GM04503 (cell line): ENCODE measurements at places on chromosomes 1 and 21.

GRCh38 chr21:15781986-15782385, 52.2 kb downstream of the USP25 start:
- no peak for DNase-seq

DNA sequence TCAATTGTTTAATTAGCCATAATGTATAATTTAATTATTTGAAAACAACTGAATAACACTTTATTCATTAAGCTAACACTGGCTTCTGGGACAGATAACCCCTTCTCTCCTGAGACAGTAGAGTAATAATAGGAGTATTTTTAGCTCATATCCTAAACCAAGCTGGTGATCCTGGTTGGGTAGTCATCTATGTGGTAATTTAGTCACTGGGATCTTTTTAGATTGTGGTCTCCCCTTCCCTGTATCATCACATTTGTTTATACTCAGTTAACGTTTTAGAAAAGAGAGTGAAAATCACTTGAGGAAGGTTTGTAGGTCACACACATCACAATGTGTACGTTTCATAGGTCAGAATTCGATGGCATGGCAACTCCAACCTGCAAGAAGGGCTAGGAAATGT, 1356.6 kb upstream of the ADGRL2 start:
- no peak for DNase-seq

- no peak for DNase-seq
Observed at GRCh38 chr1:220325306-220325995, 53.2 kb upstream of the RAB3GAP2 start.

- no peak for DNase-seq
Observed at GRCh38 chr1:182413486-182413885, 13.0 kb upstream of the TEDDM1 start.

DNA sequence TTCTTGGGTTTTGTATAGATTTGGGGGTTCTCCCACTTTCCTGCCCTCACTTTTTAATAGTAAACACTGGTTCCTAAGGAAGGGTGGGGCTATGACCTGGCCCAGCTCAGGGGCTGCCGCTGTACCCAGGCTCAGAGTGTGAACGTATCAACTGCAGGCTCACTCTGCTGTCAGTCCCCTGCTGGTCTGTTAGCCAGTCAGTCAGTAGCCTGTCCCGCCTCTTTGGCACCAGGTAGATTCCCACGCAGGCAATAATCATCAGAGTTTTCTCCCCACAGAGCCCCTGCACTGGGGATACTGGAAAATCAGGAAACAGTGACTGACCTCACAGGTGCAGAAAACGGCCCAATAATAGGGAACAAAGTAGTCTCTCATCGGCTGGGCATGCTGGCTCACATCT, 15.0 kb upstream of the ALPL start:
- no peak for DNase-seq

GRCh38 chr1:226977643-226978431, 37.7 kb downstream of the COQ8A start:
- DNase-seq = no peak

GRCh38 chr1:10768552-10768951, 27.9 kb downstream of the CASZ1 start:
- no peak for DNase-seq

GRCh38 chr1:58524353-58524945, 22.1 kb downstream of the OMA1 start:
- no peak for DNase-seq

- DNase-seq = no peak
Observed at GRCh38 chr1:50968821-50969610, 1.0 kb upstream of the CDKN2C start.

GRCh38 chr1:56135069-56135863, 444.1 kb downstream of the PLPP3 start:
- no peak for DNase-seq

DNA sequence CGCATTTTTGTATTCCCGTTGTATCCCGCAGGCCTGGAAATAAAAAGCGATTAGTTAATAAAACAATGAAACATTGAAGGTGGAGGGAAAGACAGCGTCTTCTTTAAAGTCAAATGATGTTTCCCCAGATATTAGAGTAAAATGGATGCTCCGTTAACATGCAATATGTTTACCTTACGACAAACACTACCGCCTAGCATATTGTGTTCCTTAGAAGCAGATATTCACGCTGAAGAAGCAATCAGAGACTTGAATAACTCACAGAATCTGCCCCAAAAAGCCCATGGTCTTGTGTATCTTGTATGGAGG, 583 bp upstream of the B4GALT3 start:
- DNase-seq = no peak

DNA sequence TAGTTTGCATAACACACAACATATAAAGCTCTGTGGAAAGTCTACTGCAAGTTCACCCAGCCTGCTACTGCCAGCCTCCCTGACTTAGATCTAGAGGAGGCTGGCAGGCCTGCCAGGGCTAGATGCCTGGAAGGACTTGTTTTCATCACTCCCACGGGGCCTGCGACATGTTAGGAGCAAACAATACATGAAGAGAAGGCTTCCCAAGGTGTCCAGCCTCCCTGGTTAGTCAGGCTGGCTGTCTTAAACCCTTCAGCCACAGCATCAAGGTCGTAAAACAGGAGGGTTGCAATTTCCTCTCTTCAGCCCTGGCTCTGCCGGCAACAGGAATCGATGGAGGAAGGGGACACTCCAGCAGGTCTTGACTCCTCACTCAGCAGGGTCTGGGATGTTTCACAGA, 104.5 kb downstream of the NGF start:
- DNase-seq = no peak

- no peak for DNase-seq
Observed at GRCh38 chr1:3373700-3374405, 80.6 kb upstream of the ARHGEF16 start.

DNA sequence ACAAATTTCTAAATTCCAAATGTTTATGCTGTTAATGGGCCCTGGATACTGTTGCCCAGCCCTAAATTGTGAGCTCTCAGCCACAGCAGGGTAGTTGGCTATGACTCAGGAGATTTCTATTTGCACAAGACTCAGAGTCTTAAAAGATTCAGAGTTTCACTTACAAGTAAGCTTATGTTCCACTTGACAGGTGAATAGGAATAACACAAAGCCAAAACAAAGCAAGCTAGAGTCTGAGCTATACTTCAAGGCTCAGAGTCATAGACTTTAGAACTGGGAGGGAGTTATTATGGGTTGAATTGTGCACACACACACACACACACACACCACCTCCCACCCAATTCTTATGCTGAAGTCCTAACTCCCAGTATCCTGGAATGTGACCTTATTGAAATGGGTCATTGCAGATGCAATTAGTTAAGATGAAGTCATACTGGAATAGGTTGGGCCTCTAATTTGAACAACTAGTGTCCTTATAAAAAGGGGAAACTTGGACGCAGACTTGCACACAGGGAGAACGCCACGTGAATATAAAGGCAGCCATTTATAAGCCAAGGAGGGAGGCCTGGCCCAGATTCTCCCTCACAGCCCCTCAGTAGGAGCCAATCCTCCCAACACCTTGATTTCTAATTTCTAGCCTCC, 30.2 kb downstream of the PRDX6 start:
- peak; percentile 46 for DNase-seq

DNA sequence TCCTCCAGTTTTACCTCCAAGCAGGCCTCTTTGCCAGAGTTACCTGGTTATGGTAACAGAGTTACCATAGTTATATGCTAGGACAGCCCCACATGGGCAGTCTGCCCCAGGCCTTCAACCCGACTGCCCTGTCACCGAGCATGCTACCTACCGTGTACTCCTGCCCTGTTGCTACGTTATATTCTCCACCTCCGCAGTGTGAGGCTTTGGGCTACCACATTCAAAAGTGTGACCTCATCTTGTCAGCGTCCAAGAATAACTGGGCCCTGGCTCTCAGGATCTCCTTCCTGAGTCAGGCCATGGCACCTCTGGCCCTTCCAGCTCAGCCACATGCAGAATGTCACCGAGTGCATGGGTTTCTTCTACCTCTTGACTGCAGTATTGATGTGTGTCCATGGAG, 8.9 kb downstream of the MAPKAPK2 start:
- no peak for DNase-seq
